ENCODE measurements at places on chromosomes 6 and 20.

- no peak for DNase-seq
These were observed 20.4 kb downstream of the OSBPL2 start for GRCh38 chr20:62258499-62259293.

- DNase-seq: no peak
These were observed 10.4 kb downstream of the DEFB129 start for GRCh38 chr20:237489-237888.

GRCh38 chr6:56796196-56796532 lies 153.5 kb upstream of the DST start:
- DNase-seq: no peak

DNA sequence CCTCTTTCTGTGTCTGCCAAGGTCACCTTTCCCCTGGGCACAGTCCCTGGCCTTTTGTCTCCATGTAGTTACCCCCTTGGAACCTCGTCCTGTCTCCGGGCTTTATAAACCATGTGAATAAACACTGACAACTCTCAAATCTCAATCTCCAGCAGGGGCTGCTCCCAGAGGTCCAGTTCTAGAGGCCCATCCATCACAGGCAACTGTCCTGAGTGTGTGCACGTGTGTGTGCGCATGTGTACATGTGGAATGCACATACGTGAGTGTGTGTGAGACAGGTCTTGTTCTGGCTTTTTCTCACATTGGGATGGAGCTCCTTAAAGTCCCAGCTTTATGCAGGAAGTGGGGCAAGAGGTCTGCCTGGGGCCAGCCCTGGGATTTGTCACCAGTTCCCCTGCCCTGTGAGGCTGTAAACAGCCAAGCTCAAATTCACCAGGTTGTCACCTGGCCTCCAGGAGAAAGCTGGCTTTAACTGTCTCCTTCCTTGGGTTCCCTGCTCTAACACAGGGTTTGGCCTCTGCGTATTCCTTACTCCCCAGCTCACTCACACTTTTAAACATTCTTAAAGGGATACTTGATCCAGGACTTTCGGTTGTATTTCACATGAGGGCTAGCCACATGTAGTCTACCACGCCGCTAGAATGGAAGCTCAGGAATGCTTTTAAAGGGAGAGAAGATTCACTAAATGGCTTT lies 42.7 kb downstream of the RAMACL start:
- no peak for DNase-seq

- DNase-seq: no peak
These were observed 30.0 kb upstream of the TMEM14A start for GRCh38 chr6:52640916-52641315.

DNA sequence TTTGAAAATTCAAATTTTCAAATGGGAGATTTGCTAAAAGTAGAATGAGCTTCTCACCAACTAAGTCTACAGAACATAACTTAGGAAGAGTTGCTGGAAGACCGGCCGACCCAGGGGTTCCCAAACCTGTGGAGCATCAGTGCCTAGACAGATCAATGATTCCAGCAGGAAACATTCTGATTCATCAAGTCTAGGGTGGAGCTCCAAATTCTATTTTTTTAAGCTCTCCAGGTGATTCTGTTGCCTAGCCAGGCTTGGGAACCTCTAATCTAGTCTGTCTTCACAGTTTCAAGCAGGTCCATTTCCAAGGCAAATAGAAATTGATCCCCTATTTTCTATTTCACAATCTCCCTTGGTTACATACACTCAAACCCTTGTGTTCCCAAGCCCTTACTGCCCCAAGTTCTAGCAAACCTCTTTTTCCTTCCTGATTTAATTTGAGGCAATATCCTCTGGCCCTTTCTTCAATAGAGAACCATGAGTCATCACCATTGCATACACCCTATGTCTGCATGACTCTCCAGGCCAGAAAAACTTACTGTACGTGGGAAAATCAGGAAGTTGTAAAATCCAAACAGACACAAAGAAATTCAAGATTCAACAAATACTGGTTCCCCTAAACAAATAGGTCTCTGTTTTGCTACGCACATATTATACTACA lies 8.9 kb downstream of the ATXN1 start:
- DNase-seq: no peak

- no peak for DNase-seq
These were observed 30.8 kb downstream of the ZNF391 start for GRCh38 chr6:27419363-27419762.

- DNase-seq: no peak
These were observed 8.0 kb upstream of the FAM83D start for GRCh38 chr20:38918172-38918571.

DNA sequence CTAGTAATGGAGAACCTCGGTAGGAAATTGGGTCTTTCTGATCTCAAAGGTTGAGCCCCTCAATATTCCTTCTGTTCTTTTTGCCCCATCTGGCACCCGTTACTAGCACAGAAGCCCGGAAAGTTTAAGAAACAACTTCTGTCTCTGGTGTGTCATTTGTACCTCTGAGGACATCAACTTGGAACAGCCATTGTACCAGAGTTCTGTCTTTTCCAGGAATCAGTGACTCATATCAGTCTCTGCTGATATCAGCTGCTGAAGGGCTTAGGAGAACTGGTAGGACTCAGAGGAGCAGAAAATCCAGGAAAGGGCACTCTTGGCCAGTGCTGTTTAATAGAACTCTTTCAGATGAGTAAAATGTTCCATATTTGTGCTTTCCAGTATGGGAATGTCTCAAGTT lies 78.3 kb upstream of the CHD6 start:
- DNase-seq: no peak

- no peak for DNase-seq
These were observed 410.5 kb downstream of the QKI start for GRCh38 chr6:163825033-163825432.

DNA sequence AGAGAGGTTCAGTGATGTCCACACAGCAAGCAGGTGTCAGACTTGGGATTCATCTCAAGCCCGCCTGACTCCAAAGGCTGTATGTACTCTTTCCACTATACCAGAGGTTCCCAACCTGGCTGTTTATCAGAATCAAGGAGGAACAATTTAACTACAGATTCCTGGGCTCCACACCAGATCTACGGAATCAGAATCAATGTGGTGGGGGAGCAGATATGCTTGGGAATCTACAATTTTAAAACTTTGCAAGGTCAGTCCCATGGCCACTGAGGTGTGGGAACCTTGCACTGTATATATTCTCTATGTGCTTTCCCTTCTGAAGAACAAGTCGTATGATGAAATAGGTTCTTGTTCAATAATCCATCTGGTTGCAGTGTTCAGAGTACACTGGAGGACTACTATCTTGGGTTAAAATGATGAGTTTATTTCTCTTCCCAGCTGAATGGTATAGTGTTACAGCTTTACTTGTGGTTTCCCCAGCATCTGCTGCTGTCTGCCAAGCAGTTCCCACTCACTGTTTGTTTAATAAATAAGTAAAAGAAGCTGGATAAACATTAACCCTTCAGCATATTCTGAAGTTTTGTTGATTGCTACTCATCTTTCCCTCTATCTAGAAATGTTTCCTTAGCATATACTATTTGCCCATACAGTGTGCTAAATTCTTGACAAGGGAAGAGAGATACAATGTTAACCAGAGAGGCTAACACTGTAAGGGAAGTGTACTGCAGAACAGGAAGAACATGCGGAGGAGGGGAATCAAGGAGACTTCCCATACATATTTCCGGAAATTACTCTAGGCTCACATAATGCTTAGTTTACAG lies 9.9 kb downstream of the TTI1 start:
- DNase-seq: no peak

GRCh38 chr20:11117808-11118528 lies 444.2 kb upstream of the JAG1 start:
- DNase-seq: no peak

DNA sequence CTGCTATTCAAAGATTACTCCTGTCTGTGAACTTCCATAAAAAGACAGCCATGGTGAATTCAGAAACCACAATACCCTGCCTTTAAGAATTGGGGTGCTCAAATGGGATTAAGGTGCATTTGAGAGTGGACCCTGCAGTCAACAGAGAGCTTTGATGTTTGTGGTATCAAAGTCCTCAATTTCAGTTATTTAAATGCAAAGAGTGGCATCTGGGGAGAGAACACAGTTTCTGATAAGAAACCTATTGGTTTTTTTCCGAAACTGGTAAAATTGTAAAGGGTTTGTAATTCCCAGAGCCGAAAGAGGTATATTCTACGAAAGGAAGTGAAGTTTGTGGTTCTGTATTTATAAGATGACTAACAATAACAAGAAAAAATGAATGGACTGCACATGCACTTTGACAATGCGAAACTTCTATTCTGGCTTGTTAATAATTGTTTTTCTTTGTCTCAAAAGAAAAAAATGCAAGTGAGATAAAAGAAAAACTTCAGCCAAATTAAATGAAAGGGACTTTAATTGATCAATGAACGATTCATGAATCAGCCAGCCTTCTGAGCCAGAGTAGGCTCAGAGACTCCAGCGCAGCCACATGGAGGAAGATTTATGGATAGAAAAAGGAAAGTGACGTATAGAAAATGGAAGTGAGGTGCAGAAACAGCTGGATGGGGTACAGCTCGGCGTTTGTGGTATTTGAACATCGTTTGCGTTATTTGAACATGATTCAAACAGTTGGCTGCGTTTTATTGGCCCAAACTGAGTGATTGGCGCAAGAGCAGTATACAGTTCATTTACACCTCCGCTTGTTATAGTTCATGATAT lies 70.5 kb upstream of the DUSP22 start:
- no peak for DNase-seq

DNA sequence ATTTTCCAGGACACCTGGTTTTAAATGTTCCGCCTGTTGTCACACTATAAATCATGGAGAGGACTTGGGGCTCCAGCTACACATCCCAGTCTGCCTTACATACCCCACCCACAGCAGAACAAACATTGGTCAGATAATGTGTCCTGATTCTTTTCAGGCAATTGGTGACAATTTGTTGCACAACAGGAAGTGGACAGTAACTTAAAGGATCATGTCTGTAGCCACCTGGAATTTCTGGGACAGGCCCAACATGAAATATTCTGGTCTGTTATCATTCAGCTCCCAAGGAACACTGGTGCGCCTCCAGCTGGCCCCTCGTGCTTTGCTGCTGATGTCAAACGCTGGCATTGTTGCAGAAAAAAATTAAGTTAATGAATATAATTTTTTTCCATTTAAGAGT lies 117.2 kb downstream of the SOBP start:
- no peak for DNase-seq

- DNase-seq: no peak
These were observed 85.7 kb downstream of the SHLD1 start for GRCh38 chr20:5835871-5836270.

GRCh38 chr20:43959079-43959919 lies 44.6 kb downstream of the TOX2 start:
- DNase-seq: peak; percentile 12

GRCh38 chr6:154539593-154540269 lies 29.2 kb upstream of the CNKSR3 start:
- no peak for DNase-seq

GRCh38 chr20:11274141-11274594 lies 600.4 kb upstream of the JAG1 start:
- DNase-seq: no peak

- no peak for DNase-seq
These were observed 202.8 kb upstream of the AGPAT4 start for GRCh38 chr6:161476711-161477110.

DNA sequence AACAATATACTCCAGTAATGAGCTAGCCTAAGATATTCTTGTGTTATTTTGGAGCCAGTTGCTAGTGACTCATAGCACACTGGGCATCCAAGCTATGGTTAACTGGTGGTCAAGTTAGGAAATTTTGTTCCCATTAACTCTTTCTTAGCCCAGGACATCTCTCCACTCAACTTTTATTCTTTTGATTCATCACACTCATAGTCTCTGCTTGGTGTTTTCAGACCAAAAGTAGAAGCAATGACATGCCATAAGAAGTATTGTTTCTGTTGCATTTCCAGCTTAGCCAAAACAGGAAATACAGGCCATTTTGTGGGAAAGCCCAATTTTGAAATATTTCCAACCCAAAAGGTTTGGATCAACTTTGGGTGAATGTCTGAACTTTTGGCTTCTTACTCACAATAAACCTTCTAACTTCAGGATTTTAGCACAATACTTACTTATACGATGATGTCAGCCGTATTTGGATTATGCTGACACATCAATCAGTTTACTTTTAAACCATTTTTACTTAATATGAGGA lies 31.6 kb upstream of the CCN2 start:
- no peak for DNase-seq

DNA sequence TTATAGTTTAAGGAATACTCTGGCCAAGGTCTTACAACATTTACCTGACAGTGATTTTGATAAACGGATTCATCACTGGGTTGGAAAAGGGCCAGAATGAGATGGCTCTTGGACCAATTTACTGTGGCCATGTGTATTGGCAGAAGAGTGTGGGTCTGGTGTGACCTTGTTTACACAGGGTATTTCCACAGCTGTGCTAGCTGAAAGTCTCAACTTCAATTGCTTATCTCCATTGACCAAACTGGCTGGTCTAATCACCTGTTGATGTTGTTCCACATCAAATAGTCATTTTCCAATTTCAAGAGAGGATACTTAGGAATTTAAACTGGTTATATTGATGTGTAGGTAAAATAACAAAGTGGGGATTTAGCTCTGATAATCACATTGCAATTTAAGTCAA lies 501.6 kb upstream of the MAP3K7 start:
- no peak for DNase-seq

GRCh38 chr20:37385659-37386504 lies 39.9 kb downstream of the SRC start:
- DNase-seq: no peak

GRCh38 chr6:48610846-48611245 lies 499.8 kb upstream of the PTCHD4 start:
- DNase-seq: no peak

GRCh38 chr6:164396071-164397047 lies 913.0 kb downstream of the C6orf118 start:
- no peak for DNase-seq

- no peak for DNase-seq
These were observed 97.6 kb upstream of the STMND1 start for GRCh38 chr6:17004269-17004668.

GRCh38 chr6:137522198-137522798 lies 28.1 kb upstream of the OLIG3 start:
- DNase-seq: no peak

DNA sequence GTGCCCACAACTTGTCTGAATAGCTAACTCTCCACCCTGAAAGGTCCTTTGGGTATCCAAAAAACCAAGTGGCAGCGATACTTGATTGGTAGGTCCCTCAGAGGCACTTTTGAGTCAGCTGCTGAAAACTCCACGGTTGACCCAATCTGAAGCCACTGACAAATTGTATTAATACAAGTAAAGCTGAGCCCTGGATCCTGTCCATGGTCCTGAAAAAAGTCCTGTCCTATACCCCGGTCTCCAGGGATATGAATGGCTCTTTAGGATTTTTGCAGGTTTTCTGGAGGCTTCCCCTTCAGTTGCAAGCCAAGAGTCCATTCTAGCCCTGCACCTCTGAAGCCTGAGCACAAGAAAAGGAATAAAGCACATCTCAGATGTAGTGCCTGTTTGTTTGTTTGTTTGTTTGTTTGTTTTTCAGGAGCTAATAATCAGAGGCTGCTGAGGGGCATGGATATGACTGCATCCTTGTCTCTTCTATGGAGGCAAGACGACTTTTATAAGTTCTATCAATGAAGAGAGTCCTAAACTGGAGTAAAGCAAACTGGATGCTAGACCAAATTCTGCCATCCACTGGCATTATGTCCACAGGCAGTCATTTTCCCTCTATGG lies 1.7 kb upstream of the SLC12A5 start:
- no peak for DNase-seq

GRCh38 chr20:32224463-32224862 lies 16.8 kb downstream of the POFUT1 start:
- DNase-seq: no peak
